ENCODE measurements at places on chromosomes 4 and X.
A peak's percentile ranks its signal among the peaks of the same experiment; 100 is the strongest.

DNA sequence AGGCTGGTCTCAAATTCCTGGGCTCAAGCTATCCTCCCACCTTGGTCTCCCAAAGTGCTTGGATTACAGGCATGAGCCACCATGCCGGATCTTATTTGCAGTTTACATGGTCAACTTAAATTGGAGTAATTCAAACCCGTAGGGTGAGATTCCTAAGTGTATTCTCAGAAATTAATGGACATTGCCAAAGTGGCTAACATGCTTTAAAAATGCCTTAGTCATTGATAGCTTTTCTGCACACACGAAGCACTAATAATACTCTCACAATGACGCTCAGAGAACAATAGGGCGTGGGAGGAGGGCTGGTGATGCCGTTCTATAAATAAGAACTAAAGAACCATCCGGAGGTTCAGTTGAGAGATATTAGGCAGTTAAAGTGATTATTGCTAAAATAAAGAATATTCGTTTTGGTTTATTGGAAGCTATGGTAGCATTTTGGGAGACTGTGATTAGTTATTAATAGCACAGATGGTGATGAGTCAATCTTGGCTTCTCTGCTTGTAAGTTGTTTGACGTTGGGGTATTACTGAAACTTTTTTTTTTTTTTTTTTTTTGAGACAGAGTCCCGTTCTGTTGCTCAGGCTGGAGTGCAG, 79.1 kb downstream of the TRAPPC11 start:
- DNase-seq, result no peak

- no peak for DNase-seq
Observed at GRCh38 chrX:111005166-111005565, 90.8 kb upstream of the PAK3 start.

DNA sequence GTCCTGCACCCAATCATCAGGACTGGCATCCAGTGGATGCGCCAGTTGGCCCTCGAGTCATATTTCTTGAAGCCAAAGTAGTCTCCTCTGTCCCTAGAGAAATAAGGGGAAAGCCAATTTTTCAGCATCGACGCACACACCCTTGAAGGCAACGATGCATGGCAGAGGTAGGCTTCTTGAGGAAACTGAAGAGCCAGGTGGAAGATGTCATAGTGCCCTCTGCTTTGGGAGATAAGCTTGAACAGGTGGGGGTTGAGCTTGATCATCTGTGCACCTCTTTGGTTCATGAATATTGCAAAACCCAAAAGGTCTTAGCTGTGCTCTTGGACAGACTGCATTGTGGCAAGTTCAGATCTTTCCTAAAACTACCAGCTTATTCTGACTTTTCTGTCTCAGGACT, 34.6 kb upstream of the WDR1 start:
- no peak for DNase-seq

DNA sequence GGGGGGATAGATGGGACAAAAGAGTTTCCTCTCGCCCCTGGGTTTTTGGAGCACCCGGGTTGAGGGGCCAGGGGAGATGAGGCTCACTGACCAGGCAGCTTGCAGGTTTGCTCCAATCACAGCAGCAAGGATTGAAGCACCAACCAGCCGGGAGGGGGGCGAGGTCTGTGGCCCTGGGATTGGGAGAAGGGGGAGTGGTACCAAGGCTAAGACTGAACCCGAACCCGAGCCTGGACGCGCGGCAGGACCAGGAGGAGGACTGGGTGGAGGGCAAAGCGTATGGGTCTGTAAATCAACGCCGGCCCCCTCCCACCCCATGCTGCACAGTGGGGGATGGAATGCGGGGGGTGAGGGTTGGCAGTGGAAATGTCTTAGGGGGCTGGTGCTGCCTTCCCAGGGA, 3.5 kb downstream of the SOX3 start:
- DNase-seq, result no peak

DNA sequence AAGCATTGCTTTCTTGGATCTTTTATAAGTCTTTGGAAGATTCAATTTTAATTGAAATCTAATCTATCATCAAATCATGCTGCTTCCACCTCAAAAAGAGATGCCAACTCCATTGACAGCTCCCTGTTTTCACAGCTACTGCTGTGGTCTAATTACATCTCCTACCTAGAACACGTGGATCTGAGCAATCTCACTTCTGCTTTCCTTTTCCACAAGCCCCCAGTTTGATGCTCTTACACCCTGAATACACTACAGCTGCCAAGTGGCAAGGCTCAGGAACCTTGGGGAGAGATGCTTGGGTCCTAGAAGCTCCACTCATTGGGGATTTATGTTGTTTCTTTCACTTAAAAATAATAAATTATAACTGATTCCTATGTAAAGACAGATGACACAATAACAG, 172.0 kb downstream of the CFAP299 start:
- no peak for DNase-seq

DNA sequence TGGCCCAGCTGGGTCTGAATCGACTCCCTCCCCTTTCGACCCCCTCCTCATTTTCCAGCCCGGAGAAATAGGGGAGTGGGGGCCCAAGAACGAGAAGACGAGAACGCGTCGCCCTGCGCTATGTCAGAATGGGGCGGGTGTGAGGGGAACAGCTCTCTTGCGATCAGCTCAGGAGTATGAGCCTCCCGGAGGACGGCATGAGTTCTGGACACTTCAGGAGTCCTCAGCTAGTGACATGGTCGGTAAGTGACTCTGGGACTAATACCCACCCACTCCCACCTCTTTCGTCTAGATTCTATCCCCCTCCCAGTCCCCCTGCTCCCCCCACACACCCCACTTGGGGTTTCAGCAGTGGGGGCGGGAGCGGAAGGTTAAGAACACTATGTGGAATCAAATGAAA, 944 bp downstream of the KLF8 start:
- DNase-seq, result no peak

DNA sequence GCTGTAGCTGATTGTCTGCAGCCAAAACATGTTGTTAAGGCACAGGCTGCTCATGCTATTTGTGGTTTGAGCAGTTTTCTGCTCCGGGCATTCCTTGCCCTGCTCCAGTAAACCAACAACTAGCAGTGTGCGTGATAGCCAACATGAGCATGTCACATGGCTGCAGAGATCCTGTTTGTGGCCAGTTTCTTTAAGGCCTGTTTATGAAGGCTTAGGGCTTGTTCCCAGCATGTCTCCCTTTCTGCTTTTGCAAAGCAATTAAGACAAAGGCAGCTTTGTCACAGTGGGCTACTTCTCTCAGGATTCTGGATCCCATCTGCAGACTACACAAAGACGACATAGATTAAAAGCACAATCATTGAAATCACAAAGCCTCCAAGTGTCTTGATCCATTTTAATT, 160.5 kb downstream of the ZNF518B start:
- DNase-seq, result no peak

GRCh38 chrX:22060415-22061280, 28.5 kb downstream of the PHEX start:
- DNase-seq, result no peak

- DNase-seq, result no peak
Observed at GRCh38 chr4:95909211-95909610, 69.3 kb downstream of the PDHA2 start.

DNA sequence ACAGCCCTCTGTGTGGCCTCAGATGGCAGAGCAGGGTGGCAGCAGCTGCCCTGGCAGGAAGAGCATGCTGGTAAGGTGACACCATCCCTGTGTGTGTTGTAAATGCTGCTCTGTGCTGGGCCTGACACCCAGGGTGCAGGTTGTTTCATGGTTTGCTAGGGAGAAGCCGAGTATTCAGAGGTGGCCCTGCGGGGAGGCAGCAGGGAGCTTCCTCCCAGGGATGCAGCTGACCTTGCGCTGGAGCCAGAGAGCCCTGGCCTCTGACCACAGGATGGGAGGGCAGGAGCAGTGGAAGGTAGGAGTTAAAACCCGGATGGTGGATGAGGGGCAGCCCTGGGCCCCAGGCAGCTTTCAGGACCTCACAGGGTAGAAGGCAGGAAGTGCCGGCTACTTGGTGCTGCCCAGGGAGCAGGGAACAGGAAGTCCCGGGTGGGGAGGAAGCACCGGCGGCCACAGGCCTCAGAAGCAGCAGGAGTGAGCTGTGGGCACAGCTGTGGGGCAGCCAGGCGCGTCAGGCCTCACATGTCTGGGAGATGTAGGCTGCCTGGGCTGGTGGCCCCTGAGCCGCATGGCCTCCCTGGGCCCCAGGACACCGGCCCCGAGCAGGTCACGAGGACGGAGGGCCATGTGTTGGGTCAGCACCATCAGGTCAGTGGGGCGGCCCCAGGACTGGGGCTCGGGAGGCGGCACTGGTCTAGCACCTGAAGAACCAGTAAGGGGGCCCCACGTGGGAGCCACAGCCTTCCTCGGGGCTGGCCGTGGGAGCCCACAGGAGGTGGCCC, 19.1 kb downstream of the SH3BP2 start:
- no peak for DNase-seq

- peak; percentile 17 for DNase-seq
Observed at GRCh38 chrX:119654112-119654531, 38.8 kb downstream of the SEPTIN6 start.

- no peak for DNase-seq
Observed at GRCh38 chr4:147207911-147208310, 262.2 kb upstream of the TTC29 start.

DNA sequence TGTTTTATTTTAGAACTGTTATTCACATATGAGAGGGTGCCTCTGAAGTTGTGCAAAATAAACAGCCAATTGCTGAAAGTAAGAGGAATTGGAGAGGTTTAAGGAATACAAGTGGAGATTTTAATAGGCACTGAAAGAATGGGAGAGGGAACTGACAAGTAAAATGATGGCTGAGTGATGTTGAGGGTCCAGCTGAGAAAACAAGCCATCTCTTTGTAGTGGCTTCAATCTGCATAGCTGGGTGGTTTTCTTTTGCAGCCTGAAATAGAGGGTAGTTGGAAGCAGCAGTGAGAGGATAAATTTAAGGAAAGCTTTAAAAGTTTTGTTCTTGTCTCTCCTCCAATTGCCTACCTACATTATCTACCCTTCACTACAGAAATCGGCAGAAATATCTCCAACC, 106.7 kb upstream of the DGKK start:
- no peak for DNase-seq

DNA sequence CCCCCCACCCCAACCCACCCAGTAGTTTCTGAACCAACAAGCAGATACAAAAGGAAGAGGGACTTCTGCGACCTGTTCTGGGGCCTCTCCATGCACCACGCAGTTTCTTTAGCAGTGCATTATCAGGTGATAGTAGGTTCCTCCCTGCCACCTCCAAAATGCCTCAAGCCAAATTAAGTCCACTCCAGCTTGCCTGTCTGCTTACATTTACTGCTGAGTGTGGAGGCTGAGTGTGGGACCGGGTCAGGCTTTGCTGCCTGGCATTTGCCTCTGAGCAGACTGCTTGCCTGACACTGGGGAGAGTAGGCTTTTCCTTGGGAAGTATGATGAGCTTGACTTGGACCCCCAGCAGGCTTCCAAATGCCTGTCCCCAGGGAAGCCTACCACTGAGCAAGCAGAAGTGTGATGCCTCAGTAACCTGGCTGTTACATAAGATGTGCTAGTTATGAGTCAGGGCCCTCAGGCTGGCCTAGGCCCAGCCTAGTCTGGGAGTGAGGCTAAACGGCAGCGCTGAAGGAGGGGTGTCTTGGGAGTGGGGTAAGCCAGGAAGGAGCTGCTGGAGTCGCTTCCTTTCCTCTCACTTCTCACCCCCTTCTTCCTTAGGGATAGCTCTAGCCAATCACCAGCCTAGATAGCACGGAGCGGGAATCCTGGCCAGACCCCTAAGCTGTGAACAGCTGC, 9.0 kb downstream of the TSC22D3 start:
- no peak for DNase-seq

DNA sequence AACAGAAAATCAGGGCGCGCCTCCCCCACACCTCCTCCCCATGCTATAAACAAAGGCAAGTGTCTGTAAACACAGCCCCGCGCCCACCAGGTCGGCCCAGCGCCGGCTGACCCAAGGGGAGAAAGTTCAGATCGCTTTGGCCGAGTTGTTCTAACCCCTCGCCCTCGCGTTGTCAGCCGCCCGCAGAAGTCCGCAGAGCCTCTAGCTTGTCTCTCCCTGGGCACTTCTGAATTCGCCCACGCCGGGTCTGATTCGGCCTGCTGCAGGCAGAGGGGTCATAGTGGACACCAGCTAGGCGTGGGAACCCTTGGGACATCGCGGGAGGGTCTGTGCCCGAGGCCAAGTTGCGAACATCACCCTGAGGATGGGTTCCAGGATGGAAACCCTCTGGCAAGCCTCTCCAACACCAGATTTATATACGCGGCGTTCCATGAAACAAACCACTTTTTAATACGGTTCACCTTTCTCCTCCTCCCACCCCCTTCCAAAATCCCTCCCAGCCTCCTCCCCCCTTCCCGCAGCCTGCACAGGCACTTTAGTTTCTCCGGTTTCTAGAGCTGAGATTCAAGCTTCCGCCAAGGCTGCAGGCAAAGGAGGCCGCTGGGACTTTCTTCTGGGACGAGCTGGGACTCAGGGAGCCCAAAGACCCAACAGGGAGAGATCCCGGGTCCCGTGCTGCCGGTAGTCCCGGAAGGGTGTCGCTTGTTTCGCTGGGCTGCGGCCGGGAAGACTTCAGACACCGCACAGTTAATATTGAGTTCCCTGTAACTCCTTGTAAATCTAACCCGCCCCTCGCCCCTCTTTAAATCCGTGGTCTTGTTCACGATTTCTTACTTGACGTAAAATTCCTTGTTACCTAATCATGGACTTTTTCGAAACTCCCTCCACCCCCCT, 4.7 kb downstream of the HAND2 start:
- no peak for DNase-seq

GRCh38 chr4:1019729-1020470, 8.5 kb downstream of the FGFRL1 start:
- DNase-seq, result no peak

DNA sequence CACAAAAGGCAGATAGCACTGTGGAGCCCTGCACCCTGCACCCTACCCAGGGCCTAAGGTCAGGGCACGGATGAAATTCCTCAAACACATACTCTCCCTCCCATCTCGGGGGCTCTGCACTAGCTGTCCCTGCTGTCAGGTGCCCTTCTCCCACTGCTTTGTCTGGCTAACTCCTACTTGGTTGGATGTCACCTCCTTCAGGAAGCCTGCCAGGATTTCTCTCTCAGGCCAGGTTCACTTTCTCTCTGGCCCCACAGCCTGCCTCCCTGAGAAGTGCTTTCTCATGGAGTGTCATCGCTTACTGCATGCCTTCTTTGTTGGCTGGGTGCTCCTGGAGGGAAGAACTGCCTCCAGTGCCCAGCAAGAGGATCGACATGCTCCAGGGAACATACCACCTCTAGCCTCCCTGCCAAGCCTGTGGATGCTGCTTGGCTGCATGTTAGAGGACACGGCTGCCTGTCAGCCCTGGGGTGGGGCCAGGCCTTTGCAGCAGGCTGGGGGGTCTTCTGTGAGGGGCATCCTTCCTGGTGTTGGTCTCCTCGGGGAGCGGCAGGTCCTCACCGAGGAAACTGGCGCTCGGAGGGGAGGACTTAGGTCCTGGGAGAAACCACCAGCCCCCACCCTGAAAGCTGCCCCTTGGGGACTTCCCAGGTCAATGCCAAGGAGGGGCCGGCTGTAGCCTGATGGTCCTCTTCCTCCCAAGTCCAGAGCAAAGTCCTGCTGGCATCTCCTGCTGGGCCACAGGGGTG, 15.0 kb downstream of the ABLIM2 start:
- DNase-seq, result no peak

- no peak for DNase-seq
Observed at GRCh38 chr4:98873059-98873458, 55.9 kb downstream of the EIF4E start.

GRCh38 chrX:19840899-19841648, 46.3 kb downstream of the SH3KBP1 start:
- no peak for DNase-seq

GRCh38 chr4:114312338-114312737, 286.3 kb upstream of the UGT8 start:
- no peak for DNase-seq

Data from activated CD4-positive, alpha-beta T cell treated with anti-CD3 and anti-CD28 coated beads, Interleukin-2, amount 50 U/mL, for 4 hours (primary cell).